Skin of body (tissue), 3 donors: ENCODE measurements at places on chromosomes 7 and 10. TPM values are rescaled to one million over a fixed set of nuclear protein-coding genes. Genes with fewer than 3 reads are reported as not detected.
A peak's percentile ranks its signal among the peaks of the same experiment; 100 is the strongest.

DNA sequence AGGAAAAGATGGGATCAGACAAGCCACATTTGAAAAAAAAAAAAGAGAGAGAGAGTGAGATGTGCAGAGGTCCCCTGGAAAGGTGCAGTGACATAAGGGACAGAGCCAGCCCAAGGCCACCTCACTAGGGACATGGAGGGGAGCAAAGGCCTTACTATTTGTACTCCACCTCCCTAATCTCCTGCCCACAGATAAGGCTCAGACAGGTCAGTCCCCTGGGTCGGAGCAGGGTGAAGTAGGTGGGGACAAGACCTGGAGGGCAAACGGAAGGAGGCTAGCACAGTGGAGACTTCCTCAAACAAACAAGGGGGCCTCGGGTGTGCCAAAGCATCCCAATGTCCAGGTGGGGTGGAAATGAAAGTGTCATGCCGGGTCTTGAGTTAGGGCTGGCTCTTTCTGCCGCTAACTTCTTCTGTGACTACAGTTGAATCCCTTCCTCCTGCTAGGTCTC is 7.0 kb downstream of the PRF1 start:
- no peak for DNase-seq

DNA sequence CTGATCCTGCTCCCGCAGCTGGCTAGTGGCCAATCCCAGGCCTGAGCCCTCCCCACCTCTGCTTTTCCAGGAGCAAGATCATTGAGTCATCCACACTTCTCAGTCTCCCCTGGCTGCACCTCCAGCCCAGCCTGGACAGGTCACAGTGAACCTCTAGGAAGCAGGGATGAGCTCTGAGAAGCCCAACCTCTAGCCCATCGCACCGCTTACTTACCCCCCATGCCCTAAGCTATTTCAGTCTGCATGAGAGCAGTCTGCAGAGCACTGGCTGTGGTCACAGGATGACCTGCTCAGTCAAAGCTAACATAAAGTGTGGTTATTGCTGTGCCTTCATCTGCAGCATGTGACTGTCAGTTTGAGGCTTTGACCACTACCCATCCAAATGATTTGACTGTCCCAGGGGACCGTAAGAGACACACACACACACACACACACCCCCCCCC is 129.2 kb downstream of the SORBS1 start:
- DNase-seq: no peak

DNA sequence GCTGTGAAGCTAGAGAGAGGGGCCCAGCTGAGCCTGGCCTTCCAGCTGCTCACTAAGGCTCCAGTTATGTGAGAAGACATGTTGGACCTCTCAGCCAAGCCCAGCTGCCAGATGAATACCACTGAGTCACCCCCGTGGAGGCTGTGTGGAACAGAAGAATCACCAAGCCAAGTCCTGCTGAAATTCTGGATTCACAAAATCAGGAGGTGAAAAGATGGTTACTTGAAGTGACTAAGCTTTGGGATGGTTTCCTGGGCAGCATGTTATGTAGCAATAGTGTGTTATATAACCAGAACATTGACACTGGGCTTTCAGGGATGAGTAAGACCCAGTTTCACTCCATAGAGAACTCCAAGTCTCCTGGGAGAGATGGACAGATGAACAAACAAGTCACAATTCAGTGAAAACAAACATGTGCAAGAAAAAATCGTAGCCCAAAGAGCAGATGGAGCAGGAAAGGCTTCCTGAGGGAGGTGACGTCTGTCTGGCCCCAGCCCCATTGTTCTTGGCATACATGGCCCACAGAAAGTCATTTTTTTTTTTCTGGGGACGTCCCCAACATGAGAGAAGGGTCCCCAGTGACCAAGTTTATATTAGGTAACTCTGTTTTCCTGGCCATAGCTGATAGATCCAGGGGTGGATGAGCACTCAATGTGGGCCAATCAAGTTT is 64.1 kb upstream of the PDZD8 start:
- no peak for DNase-seq

DNA sequence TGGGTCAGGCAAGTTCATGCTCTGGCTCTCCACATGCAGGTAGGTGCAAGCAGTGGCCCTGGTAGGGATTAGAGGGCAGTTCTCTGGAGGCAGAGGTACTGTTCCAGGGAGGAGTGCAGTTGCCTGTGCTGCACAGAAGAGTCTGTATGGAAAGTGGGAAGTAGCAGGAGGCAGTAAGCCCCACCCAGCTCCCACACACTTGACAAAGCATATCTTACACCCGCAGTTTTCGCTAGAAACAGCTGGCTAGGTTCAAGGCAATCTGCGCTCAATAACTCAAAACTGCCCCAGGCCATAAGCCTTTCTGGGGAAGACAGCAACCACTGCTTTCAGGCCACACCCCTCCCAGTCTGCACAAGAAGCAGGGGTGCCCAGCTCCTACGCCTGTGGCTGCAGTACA is 33.1 kb upstream of the ARMC3 start:
- peak; percentile 18 for DNase-seq

The KNDC1 gene
- 1.1 TPM for total RNA-seq

- no peak for DNase-seq
Observed at GRCh38 chr10:127910464-127910770, 3.5 kb downstream of the PTPRE start.

The ABHD11 gene
- 8.0 TPM for total RNA-seq

DNA sequence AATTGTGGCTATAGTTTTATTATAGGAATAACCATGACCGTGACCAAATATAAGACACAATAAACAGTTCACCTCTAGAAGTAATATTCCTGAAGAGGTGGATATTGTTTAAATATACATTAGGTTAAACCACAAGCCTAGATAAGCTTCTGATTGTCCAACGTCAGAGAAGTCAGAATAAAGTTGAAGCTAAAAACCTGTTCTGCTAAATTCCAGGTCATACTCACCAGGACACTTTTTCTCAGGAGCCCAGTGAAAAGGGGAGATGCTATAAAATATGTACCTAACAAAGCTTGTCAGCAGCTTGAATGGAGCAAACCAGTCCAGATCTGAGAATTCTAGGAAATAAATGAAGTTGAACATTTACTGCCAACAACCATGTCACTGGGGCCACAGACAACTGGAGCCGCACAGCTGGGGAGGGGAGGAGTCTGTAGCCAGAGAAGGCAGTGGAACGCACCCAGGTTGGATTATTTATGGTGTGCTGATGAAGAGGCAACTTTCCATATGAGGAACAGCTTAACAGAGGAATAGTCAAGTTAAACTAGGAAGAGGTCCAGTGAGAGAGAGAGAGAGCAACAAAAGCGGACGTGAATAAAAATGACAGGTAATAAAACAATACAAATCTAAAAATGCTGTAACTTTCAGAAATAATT is 191.1 kb downstream of the ZNF438 start:
- DNase-seq: peak; percentile 96

DNA sequence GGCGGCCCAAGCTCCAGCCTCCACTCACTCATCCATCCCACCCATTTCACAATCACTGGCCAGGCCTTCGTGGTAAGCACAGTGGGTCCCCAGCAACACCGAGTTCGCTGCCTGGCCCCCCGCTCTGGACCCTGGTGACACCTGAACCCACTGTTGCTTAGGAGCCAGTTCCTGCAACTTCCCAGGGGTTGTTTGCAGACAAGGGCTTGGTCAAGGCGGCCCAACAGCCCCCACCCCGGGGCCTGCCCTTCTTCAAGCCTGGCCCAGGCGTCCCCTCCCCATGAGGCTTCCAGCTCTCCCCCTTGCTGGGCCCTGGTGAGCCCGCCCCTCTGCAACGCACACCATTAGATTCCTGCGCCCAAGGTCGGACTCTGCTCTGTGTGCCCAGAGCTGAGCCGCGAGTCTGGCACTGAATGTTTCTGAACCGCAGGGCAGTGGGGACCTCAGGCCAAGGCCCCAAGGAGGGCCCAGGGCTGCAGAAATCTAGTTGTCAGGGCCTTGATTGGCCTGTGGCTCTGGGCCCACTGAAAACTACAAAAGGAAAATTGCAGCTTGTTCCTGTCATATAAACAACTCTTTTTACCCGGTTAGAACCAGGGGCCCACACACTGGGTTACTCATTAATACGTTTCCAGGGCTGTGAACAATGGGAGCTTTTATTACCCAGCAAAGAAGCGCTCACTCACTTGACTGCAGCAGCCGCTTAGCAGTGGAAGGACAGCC is 2.1 kb upstream of the COX19 start:
- no peak for DNase-seq

DNA sequence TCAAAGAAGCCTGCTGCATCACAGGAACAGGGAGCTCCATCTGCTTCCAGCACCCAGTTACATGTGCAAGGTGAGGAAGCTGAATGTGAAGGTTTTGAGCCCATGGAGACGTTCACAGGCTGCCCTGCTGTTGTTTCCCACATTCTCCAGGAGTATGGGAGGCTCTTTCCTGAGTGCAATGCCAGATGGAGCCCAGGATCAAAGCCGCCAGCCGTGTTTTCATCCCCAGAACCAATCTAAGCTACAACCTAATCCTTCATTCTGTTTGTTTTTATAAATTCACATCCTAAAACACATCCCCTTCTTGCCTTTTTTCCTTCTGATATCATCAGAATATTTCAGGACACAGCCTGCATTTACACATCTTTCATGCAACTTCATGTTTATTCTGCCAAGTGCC is 98.9 kb upstream of the PRR15 start:
- no peak for DNase-seq

The C10orf105 gene
- total RNA-seq: under 0.01 TPM

The RELN gene
- 15.6 TPM for total RNA-seq

DNA sequence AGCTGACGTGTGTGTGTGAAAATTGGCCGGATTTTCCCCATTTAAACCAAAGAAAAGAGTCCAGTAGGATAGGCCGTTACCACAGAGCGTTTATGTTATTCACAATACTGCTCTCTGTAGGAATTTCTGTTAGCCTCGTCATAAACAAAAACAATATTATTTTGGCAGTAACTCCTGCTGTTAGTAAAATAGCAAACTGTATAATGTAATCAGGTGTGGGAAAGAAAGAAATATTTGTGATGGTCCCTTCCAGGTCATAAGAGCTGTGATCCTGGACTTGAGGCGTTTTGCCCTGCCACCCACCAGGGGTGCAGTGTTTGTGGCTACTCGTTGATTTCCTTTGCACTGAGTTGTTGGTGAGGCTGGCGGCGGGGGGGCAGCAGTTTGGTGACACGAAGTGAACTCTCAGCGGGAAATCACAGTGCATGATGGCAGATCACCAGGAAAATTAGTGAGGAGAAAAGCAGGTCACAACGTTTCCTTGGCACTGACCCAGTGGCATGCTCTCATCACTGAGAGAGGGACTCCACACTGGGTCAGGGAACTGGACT is 2.8 kb downstream of the EEPD1 start:
- DNase-seq: no peak

The ANKRD2 gene
- 6.4 TPM for total RNA-seq

The ACSM6 gene
- 4.5 TPM for total RNA-seq

DNA sequence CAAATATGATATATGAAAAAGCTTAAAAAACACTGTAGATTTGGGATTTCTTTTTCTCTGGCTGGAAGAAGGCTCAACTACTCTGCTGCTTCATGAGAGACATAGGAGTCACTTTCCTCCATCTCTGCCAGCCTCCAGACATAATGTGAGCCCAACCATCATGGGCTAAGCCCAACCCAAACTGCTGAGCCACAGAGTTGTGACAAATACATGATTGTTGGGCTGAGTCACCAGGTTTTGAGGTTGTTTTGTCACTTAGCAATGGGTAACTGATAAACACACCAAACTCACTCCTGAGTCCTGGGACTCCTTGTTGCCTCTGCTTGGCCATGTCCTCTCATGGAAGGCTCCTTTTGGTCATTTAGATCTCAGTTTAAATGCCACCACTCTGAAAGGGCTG is 381.8 kb upstream of the FZD8 start:
- DNase-seq: no peak

The FEZF1 gene
- total RNA-seq: not detected
